ENCODE measurements at places on chromosomes 1 and 21.

GRCh38 chr1:184972315-184973055 lies 1.8 kb downstream of the NIBAN1 start:
- DNase-seq = no peak

DNA sequence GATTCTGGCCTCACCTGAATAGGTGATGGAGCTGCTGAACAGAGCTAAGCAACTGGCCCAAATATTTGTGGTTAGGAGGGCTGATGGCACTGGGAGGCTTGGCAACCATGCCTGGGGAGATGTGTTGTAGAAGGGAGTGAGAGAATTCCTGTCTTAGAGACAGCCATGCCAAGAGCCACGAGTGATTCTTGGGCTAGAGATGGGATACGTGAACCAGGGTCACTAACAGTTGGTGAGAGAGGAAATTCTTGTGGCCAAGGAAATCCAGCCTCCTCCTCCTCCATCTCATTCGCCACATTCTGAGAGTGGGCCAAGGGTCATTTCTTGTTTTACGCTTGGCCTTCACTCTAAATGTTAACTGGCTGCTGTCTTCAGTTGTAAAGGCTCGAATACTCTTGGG lies 46.3 kb downstream of the NGF start:
- no peak for DNase-seq

DNA sequence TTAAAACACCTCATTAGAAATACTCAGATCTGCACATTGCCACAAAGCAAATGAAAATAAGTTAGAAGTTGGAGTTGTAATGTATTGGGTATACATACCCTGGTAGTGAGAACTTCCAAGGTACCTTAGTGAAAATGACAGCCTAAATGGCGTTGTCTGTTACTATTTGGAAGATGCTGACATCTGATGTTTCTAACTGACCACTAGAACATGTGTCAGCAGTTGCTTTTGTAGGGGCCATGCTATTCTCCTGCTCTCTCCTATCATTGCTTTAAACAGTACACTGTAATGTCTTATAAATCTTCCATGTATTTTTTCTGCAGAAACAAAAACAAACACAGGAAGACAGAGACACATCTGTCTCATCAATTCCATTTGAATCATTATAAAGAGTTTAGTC lies 40.1 kb downstream of the LAMC1 start:
- DNase-seq = no peak

DNA sequence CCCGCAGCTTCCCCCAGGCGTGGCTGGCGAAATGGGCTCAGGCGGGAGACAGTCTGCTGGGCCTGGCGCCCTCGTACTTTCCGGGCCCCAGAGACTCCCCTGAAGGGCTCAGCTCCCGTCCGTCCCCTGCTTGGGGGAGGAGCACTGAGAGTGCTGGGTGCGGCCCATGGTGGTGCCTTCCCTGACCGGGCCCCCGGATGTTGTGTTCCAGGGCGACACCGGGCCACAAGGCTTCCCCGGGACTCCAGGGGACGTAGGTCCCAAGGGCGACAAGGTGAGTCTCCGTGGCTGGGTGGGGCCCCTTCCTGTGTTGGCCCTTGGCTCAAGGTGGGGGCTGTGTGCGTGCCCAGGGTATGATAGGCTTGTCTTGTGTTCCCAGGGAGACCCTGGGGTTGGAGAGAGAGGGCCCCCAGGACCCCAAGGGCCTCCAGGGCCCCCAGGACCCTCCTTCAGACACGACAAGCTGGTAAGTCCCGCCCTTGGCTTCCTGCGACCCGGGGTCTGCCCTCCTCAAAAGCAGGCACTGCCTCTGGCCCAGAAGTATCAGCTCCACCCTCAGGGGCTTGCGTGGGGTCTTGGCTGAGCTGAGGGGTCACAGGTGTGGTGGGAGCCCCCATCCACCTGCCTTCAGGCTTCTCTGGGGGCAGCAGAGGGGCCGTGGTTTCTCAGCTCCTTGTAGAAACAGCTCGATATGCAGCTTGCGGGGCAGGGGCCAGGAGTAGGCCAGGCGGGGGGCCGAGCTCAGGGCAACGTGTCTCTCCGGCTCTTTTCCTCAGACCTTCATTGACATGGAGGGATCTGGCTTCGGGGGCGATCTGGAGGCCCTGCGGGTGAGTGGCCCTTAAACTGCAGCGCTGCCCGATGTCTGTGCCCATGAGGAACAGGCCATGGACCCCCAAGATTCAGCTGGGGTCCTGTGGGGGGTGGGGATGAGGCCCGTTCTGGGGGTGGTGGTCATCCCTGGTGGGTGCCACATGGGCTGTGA lies 62.3 kb downstream of the SLC19A1 start:
- DNase-seq = peak; percentile 56

DNA sequence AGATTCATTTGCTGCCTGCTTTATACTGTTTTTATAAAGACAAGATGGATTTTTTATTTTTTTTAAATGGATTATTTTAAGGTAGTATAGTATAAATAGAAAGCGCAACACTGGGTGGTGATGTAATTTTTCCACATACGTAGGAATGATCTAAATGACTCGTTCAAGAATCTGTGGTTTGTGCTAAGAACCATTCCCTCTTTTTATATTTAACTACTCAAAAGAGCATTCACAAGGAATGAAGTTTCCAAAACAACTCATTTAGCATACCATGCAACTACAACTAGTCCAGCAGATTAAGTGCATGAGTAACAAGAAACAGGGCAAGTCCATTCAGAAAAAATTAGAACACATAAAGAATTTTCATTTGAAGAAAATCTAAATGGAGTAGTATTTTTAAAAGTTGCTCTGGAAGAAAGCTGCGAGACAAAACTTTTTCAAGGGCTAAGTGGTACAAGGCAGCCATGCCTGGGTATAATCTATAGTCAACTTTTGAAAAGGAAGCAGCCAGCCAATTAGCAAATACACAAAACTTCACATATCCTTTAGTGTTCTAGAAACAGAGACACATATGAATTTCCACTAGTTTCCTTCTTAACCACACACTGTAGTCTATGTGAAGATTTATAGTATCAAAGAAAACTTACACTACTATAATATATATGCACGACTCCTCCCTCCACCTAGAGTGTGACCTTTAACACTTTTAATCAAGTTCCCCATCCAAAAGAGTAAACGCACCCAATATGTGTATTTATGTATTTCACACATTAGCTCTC lies 23.4 kb downstream of the GTF2B start:
- no peak for DNase-seq

DNA sequence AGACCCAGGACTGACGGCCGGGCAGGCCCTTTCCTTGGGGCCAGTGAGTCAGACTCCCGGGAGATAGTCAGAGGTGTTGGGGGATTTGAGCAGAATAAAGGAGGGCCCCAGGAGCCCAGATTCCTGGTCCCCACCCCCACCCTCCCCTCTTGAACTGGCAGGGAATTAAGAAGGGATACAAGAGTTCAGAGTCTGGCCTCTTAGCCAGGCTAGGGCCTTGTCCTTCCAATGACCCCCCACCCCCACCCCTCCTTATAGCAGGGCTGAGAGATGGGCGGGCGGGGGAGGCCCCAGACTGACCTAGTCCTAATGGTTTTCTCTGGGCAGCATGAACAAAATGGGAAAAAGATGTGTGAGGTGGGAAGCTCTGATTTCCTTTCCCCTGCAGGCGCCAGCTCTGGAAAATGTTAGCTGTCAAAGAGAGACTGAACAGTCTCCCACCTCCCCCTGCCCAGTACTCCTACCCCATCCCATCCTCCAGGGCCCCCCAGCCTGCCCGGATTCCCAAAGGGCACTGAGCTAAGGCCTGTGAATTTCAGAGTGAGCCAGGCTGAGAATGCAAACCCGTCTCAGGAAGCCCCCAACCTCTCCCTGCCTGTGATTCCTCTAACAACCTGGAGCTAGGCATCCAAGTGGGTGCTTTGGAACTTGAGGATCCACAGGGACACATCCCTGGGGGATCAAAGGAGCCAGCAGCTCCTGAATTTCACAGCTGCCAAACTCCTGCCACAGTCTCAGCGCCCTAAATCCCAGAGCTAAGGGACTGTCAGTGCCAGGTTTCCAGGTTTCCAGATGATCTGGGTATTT lies 5.8 kb upstream of the CRABP2 start:
- DNase-seq = no peak

GRCh38 chr1:2415801-2416208 lies 3.4 kb upstream of the PEX10 start:
- peak; percentile 61 for DNase-seq

DNA sequence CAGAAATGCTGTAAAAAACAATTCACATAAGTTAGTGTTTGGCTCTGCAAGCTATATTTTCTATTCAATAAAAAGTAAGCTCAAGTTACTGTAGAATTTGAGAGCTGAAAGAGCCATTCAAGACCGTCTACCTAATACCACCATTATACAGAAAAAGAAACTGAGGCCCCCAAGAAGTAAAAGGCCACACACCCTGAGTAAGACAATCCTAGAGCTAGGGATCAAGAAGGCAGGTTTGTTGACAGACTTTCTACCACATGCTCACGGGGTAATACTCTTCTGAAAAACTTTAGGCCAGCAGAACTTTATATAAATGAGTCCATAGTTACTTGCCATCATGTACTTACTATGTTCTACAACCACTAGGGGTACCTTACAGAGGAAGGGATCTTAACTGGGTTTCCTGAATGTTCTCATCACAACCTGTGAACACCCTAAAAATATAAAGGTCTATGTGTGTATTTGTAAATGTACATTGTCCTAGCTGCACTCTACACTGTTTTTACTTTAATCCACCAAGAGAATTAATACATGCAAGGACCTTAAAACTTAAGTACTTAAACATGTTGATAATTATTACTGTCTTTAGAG lies 2.7 kb downstream of the PSMG1 start:
- no peak for DNase-seq

GRCh38 chr1:169012416-169012815 lies 94.1 kb upstream of the ATP1B1 start:
- no peak for DNase-seq

- DNase-seq = no peak
These were observed 25.6 kb downstream of the ZYG11B start for GRCh38 chr1:52751589-52752483.

GRCh38 chr1:7567376-7567775 lies 203.7 kb upstream of the VAMP3 start:
- DNase-seq = no peak

DNA sequence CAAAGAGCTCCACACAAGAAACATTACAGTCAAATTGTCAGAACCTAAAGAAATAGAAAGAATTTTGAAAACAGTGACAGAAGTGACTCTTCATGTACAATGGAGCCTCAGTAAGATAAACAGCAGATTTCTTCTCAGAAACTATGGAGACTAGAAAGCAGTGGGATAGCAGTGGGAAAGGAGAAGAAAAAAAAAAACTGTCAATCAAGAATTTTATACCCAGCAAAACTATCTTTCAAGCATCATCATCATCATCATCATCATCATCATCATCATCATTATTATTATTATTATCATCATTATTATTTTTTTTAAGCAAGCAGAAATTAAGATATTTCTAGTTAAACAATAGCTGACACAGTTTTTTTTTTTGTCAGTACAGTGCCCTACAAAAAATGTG lies 24.2 kb downstream of the CEP170 start:
- no peak for DNase-seq
